ENCODE measurements at places on chromosomes 6 and 20.
A peak's percentile ranks its signal among the peaks of the same experiment; 100 is the strongest.

- DNase-seq: peak; percentile 87
These were observed 50.4 kb downstream of the MTHFD1L start for GRCh38 chr6:150915880-150916265.

DNA sequence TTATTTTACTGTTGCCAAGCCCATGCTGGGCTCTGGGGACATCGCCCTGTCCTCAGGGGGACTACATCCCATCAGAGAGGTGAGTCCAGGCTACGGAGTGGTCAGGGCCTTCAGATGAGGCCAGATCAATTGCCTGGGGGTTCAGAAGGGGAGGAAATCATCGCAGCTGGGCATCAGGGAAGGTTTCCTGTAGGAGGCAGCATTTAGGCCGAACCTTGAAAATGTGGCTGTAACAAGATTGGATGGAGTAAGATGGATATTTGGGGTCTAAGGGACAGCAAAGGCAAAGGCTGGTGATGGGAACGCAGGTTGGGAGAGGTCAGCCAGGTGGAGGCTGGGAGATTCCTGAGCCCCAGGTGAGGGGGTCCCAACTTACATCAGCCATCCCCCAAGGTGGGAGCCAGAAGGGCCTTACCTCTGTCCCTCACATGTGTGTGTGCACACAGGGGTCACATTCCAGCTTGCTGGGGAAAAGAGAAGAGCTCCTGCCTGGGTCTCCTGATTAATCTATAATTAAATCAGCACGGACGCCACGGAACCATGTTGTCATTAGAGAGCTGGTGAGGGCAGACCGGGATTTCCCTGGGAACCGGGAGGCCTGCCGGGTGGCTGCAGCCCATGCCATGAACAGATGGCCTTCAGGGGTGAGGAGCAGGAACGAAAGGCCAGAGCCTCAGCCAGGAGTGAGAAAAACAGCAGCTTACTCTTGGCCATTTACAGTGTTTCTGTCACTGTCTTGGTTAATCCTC, 30.5 kb upstream of the DLGAP4 start:
- DNase-seq: no peak

GRCh38 chr6:55023230-55023629, 151.1 kb upstream of the HCRTR2 start:
- DNase-seq: peak; percentile 9

DNA sequence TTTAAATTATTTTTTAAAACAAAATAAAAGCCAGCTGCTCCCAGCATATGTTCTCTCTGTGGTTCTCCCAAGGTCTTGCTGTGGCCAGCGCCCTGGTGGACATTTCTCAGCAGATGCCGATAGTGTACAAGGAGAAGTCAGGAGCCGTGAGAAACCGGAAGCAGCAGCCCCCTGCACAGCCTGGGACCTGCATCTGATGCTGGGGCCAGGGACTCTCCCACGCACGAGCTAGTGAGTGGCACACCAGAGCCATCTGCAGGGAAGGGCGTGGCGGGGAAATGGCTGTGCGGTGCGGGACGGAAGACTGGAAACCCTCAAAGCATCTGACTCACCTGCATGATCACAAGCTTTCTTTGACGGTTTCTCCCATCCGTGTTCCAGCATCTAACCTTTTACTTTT, 16.5 kb downstream of the GFRA4 start:
- DNase-seq: no peak

DNA sequence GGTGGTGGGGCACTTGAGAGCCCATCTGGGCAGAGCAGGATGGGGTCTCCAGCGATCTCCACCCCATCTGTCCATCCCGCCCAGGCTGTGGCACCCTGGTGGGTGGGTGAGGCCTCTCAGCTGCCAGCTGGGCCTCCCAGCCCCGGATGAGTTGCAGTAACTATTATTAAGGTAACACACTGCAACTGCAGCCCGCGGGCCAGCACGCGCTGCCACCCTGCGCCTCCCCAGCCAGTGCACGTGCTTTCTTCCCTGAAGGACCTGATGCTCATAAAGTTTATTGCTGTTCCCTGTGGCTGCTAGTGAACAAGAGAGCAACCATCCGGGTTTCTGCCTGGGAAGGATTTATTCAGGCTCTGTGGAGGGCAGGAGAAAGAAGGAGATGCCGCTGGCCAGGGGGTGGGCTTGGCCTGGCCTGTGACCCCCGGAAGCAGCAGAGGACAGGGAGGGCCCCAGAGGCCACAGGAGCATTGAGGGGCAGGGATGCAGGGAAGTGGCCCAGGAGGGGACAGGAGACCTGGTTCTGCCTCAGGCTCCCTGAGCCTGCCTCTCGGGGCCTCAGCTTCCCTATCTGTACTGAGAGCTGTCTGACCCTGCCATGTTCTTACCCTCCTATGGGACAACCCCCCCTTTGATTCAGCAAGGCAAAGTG, 1.7 kb downstream of the IP6K3 start:
- no peak for DNase-seq

- DNase-seq: peak; percentile 79
These were observed 1029.5 kb upstream of the GJE1 start for GRCh38 chr6:141103246-141103645.

GRCh38 chr20:760751-761417, 7.4 kb downstream of the SLC52A3 start:
- DNase-seq: no peak

All from fibroblast of skin of right quadriceps (primary cell).